ENCODE measurements at places on chromosomes 5 and 9. TPM values are rescaled to one million over a fixed set of nuclear protein-coding genes. Genes with fewer than 3 reads are reported as not detected.

The HAPLN1 gene
- 24.8 TPM for total RNA-seq

The CTXN3 gene
- not detected for total RNA-seq

The SGCD gene
- total RNA-seq = 12.7 TPM

The SHC3 gene
- 79.2 TPM for total RNA-seq

The OR1J2 gene
- total RNA-seq = not detected

The HTR4 gene
- total RNA-seq = not detected

The EPB41L4B gene
- total RNA-seq = not detected

The SLC25A2 gene
- total RNA-seq = 0.30 TPM

The GDA gene
- not detected for total RNA-seq

The PFDN1 gene
- 55.9 TPM for total RNA-seq

The GZMA gene
- not detected for total RNA-seq

The SLC6A19 gene
- total RNA-seq = not detected

The IL7R gene
- 3.6 TPM for total RNA-seq

The ISL1 gene
- 0.30 TPM for total RNA-seq

The FBXO4 gene
- 10.4 TPM for total RNA-seq

The PCDHGA7 gene
- 4.2 TPM for total RNA-seq

The IL12B gene
- total RNA-seq = not detected

The PLCXD3 gene
- total RNA-seq = under 0.01 TPM

The FNIP1 gene
- total RNA-seq = 61.7 TPM

The ADAMTS2 gene
- 113 TPM for total RNA-seq

The PAEP gene
- total RNA-seq = not detected

The IL33 gene
- total RNA-seq = 470 TPM

The UBE2QL1 gene
- under 0.01 TPM for total RNA-seq

The CXCL14 gene
- 0.97 TPM for total RNA-seq

The ORM1 gene
- not detected for total RNA-seq

The KLF9 gene
- 27.9 TPM for total RNA-seq

The SLCO6A1 gene
- not detected for total RNA-seq

The LECT2 gene
- total RNA-seq = not detected

All from smooth muscle cell of the umbilical artery (primary cell).